ENCODE measurements at places on chromosomes 1 and 21.

DNA sequence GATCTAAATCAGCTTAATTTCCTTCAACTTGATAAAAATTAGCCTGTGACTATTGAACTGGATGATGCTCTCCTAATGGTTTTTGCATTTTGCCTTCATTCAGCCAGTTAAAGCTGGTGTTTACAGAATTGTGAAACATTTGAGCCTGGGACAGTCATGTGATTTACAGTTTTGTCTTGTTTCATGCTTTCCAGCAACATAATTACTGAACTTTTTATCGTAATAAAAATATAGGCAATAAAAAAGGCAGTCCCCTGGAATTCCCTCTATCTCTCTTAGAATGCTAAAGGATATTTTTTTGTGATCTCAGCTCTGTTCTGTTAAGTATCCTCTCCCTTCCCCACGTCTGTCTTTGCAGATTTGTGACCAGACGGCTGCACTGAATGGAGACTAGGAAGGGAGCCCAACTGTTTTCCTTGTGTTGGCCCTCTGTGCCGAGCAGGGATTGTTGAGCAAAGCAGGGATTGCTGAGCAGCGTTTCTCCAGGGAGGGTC, 70.3 kb upstream of the RGL1 start:
- no peak for DNase-seq

GRCh38 chr1:238340989-238341388, 450.3 kb upstream of the ZP4 start:
- no peak for DNase-seq

DNA sequence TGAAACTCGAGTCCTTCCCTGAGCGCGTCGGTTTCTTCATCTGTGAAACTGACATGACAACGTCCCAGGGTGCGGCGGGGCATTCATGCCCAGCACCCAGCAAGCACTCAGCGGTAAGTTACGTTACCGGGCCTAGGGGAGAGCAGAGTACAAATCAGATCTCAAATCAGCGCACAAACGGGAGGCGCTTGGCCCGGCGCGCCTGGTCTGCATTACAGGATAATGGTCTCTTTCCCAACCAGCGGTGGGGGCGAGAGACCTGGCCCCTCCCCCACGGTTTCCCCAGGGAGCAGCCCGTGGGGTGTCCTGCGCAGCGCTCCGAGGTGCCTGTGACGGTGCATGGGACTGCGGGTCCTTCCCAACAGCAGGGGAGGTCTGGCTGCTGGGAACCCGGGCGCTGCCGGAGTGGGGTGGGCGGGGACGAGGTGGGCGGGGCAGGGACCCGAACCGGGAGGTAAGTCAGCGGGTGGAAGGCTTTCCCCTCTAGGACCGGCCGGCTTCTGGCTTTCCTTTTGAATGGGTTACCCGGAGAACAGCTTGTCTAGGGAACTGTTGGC, 1.0 kb downstream of the TMEM51 start:
- DNase-seq, result no peak

DNA sequence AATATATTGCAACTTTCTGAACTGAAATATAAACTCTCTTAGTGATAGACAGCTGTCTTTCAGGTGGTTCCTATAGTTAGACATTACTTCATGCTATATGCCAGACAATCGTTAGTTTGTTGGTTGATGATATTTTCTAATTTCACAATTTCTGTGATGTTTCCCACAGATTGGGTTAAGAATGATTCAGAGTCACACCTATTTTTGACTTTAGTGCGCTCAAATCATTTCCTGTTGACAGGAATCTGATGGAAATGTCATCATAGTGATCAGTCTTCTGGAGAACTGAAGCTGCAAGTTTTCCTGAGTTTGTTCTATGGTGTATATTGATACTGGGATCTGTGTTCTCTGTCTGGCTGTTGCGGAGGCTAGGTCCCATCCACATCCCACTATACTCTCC, 119.7 kb downstream of the C1orf21 start:
- no peak for DNase-seq

DNA sequence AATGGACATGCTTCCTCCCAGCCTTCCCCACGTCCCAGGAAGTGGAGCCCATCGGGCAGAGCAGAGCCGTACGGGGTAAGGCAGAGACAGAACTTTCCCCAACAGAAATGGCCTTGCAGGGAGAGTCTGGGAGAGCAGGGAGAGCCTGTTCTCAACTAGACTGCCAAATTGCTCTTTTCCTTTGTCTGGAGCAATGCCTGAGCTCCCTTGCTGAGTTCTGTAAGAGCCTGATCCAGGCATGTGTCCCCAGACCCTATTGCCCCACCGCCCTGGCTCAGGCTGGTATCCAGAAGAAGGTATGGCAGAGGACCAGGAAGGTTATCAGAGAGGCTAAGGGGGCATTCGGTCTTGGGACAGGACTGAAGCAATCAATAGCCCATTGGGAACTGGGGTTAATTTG, 79.9 kb downstream of the TMEM53 start:
- DNase-seq, result no peak

- no peak for DNase-seq
Measured at GRCh38 chr1:47226121-47226838, 5.7 kb downstream of the TAL1 start.

DNA sequence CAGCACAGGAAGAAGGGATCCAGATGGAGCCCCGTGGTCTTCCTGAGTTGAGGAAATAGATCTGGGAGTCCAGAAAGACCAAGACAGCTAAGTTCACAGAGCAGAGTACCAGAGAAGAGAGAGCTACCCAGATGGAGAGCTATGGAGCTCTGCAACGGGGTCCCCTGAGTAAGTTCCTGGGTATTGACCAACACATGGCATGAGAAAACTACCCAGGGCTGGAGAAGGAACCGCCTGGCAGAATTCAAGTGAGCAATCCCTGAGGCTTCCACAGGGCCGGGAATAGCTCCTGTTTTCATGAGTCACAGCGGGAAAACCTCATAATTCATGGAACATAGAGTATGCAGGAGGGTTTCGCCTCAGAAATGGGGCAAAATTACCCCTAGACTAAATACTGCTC, 19.7 kb downstream of the STPG1 start:
- DNase-seq, result no peak

- no peak for DNase-seq
Measured at GRCh38 chr1:109351457-109351856, 44.6 kb upstream of the MYBPHL start.

GRCh38 chr1:165189913-165190312, 166.6 kb downstream of the LMX1A start:
- DNase-seq, result no peak

GRCh38 chr1:36573445-36573844, 90.7 kb upstream of the CSF3R start:
- DNase-seq, result no peak

DNA sequence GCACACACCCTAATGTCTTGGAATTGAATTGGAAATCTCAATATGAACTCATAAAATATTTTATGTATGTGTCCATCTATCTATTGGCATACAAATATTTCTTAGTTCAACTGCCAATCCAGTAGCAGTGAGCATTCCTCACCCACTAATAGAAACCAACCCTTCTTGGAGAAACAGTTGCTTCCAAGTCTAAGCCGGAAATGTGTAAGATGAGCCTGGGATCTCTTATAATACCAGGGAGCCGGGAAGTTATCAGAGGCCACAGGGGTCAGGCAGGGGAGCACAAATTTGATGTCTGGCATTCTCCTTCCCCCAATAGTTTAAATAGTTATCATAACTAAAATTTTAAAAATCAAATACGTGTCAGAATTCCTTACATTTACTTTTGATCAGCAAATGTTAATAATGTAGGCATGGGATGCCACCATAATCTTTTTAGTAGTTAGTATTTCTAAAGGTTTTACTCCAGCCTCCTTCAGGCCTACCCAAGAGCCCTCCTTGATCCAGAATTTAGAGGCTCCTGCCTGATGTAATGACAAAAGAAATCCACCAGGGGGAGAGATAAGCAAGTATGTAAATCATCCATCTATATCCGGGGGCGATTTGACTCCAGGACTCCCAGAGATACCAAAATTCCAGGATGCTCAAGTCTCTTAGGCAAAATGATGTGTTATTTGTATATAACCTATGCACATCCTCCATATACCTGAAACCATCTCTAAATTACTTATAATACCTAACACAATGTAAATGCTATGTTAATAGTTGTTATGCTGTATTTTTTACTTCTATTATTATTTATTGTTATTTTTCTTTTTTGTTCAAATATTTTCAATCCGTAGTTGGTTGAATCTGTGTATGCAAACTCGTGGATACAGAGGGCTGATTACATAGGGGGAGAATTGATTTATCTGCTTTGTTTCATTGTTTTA, 218.7 kb upstream of the COA6 start:
- peak; percentile 28 for DNase-seq

GRCh38 chr1:209105701-209106100, 477.8 kb upstream of the CAMK1G start:
- DNase-seq, result no peak

- no peak for DNase-seq
Measured at GRCh38 chr1:209855623-209856022, 27.9 kb downstream of the UTP25 start.

DNA sequence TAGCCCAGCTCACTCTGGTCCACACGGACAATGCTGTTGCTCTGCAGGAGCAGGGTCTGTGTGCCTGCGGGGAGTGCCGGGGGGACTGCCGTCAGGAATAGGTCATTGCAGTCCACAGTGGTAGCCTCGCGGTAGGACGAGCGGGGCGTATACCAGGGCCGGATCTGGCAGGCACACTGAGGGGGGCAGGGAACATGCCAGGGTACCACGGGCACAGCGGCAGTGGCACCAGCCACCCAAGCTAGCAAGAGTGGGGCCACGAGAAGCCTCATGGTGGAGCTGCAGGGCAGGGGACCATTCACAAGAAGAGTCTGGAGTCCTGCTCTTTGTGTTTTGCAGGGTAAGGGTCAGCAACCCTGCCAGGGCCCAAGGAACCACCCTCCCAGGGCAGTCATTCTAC, 65.8 kb downstream of the LRRN2 start:
- DNase-seq, result no peak

DNA sequence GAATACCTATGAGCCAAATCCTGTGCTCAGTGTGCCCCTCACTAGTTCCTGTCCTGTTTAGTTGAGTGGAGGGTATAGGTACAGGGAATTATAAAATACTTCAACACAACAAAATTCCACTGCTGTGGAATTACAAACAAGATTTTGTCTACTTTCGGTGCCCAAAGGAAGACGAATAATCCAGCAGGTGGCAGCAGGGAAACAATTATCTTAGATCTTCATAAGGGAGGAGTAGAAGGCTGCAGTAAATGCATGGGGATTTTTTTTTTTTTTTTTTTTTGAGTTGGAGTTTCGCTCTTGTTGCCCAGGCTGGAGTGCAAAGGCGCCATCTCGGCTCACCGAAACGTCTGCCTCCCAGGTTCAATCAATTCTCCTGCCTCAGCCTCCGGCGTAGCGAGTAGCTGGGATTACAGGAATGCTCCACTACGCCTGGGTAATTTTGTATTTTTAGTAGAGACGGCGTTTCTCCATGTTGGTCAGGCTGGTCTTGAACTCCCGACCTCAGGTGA, 2.0 kb upstream of the PIP5K1A start:
- DNase-seq, result no peak

GRCh38 chr1:171457412-171457811, 27.9 kb upstream of the PRRC2C start:
- no peak for DNase-seq

DNA sequence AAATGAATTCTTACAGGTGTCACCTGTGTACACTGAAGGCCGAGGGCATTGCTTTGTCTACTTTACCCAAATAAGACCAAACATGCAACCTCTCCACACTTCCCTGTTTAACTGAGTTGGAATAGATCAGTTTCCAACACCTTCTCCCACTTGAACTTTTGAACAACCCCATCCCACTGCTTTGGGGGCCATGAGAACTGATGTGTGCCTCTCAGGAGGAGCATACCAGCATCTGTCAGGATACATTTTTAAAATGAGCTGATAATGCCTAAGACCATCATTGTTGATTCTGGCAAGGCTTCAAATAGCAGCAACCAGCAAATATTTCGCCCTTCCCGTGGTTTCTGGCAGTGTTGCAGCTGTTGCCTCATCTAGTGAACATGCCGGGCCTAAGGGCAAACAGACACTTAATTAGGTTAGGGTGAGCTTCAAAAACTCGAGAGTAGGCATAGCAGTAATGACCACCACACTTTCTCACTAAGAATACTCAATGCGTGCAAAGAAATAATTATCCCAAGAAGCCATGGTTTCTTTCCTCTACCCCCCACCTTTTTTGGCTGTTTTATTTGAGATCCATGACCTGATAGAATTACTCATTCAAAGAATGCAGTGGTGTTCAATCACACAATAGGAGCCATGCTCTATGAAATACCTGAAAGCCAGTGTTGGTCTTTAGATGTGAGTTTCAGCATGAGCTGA, 63.7 kb downstream of the MAP10 start:
- no peak for DNase-seq

GRCh38 chr1:23984417-23985186, 4.5 kb upstream of the SRSF10 start:
- DNase-seq, result no peak

DNA sequence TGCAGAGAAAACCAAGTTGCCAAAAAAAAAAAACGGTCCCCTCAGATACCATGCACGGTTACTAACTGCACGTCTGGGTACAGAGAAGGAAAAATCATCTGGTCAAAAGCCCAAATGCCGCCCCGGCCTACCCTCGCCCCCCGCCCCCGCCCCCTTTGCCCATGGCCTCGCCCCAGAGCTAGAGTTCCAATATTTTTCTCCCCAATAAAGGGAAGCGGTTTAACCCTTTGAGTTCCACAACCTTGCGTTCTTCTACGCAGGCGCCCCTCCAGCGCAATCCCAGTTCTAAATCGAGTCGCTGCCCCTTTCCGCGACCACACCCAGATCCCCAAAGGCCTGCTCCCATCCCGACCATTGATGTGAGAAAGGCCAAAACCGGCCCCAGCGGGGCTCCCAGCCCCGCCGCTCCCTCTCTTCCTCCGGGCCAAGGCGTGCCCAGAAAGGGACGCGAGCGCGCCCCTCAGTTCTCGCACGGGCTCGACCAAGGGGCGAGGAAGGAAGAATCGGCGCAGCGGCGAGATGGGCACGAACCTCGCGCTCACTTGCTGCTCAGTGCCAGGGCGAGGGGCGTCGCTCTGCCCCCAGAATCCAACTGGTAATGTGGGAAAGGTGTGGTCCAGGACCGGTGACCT, 797 bp downstream of the WDR47 start:
- peak; percentile 28 for DNase-seq

- no peak for DNase-seq
Measured at GRCh38 chr1:113949007-113949406, 19.9 kb downstream of the HIPK1 start.

- DNase-seq, result no peak
Measured at GRCh38 chr1:201014816-201015200, 8.7 kb downstream of the KIF21B start.

DNA sequence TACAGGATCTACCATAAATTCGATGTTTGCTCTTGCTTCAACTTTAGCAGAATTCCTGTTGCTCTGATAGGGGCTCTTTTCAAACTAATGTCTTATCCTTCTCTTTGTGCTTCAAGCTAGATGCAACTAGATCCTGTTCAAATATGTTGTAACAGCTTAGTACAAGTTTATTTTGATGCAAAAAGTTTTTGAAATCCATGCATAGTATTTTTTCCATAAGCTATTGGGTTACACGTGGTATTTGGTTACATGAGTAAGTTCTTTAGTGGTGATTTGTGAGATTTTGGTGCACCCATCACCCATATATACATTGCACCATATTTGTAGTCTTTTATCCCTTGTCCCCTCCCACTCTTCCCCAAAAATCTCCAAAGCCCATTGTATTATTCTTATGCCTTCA, 907.7 kb downstream of the LTN1 start:
- DNase-seq, result no peak

- DNase-seq, result no peak
Measured at GRCh38 chr1:26280333-26281042, 602 bp downstream of the SH3BGRL3 start.
